Activated CD8-positive, alpha-beta T cell treated with anti-CD3 and anti-CD28 coated beads for 36 hours (primary cell): ENCODE measurements at places on chromosomes 5 and 9. TPM values are rescaled to one million over a fixed set of nuclear protein-coding genes. Genes with fewer than 3 reads are reported as not detected.

GRCh38 chr5:78586251-78586650, 62.3 kb downstream of the LHFPL2 start:
- DNase-seq = peak; percentile 43

DNA sequence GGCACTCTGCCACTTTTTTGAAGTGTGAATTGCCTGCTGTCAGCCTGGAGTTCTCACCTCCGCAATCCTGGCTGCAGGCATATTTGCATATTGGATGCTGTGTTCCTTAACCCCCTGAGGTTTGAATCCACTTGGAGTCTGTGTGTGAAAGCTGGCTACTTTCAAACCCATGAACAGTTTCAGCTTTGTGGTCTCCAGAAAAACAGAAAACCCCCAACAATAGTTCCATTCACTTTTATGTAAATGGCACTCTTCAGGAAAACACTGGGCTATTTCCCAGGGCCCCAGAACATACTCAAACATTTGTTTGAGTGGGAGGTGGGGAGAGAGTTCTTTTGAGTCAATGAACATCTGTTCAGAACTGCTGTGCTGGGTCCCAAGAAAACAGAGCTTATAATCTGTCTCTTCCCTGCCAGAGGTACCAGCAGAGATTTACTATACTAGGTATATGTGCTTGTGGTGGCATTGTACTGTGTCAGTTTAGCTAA, 5.0 kb downstream of the NUDT2 start:
- no peak for DNase-seq

- no peak for DNase-seq
Observed at GRCh38 chr9:8736805-8737204, 937.2 kb upstream of the DMAC1 start.

- no peak for DNase-seq
Observed at GRCh38 chr9:93207326-93207814, 23.4 kb downstream of the WNK2 start.

GRCh38 chr5:129767927-129768380, 20.1 kb downstream of the MINAR2 start:
- peak; percentile 80 for DNase-seq

- DNase-seq = no peak
Observed at GRCh38 chr5:58499941-58500340, 8.7 kb downstream of the GAPT start.

DNA sequence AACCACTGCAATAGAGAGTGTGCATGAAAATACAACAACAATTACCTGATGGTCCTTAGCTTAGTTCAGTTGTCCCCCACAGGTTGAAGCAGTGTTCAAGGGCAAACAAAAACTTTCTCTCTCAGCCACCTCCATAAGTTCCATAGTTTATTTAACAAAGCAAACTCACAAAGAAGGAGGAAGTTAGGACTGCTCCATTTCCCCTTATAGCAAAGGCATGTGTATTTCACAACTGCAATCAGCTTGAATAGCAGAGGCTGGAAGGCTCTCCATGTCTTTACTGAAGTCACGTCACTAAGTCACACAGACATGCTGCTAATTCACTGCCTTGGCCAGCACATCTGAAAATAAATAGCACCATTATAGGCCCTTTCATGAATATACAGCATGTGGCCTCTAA, 43.3 kb downstream of the DOCK8 start:
- DNase-seq = no peak

DNA sequence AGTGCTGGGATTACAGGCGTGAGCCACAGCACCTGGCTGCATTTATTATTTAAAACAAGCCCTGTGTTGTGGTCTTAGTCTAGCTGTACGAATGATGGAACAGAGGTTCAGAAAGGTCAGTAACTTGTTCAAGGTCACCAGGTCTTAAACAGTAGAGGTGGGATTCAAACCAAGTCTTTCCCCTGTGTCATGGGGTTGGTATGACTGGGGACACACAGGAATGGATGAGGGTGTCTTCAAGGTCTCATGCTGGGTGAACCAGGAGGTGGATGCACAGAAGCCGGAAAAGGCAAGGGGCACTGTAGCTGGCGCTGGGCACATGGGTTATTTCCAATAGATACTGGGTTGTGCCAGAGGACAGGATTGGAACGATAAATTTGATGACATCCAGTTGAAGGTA, 32.2 kb upstream of the TJP2 start:
- no peak for DNase-seq

DNA sequence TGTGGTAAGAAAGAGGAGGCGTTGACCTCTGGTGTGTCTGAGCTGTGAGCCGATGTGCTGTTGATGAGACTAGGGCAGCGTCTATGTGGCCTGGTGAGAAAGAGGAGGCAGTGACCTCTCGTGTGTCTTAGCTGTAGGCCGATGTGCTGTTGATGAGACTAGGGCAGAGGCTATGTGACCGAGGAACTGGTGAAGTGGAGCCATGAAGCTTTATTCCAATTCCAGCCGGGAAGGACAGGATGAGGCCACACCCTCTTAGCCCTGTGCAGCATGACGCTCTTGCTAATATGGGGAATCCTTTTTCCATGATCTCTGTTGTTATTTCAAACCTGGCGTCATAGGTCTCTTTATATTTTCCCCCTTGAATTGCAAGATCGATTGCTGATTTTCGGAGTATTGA, 172.4 kb downstream of the GOLPH3 start:
- DNase-seq = no peak

- no peak for DNase-seq
Observed at GRCh38 chr9:135326141-135326540, 153.4 kb upstream of the PPP1R26 start.

DNA sequence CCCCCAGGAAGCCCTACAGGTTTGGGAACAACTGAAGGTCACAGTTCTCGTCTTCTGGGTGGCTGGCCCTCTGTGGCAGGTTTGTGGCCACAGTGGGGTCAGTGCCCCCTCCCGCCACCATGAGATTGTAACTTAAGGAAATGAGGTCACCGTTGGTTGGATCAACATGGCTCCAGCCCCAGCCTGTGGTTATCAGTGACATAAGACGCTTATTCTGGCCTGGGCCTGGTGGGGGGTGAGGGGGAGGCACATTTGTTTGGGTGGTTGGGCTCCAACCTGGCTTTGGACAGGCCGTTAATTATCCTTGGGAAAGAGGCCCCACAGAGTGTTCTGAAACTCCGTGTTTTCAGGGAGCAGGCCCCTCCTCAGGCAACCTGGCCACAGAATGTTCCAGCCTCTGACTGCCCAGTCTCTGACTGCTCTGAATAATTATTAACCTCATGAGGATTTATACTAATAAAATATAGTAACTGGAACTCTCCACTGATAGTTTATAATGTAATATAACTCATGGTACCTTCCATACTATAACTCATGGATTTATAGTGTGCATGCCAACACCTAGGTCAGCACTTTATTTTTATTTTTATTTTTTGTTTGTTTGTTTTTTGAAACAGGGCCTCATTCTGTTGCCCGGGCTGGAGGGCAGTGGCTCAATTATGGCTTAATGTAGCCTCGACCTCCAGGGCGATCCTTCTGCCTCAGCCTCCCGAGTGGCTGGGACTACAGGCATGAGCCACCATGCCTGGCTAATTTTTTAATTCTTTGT, 58.0 kb upstream of the RPL26L1 start:
- DNase-seq = no peak

GRCh38 chr9:104110509-104110908, 16.4 kb downstream of the SMC2 start:
- no peak for DNase-seq

DNA sequence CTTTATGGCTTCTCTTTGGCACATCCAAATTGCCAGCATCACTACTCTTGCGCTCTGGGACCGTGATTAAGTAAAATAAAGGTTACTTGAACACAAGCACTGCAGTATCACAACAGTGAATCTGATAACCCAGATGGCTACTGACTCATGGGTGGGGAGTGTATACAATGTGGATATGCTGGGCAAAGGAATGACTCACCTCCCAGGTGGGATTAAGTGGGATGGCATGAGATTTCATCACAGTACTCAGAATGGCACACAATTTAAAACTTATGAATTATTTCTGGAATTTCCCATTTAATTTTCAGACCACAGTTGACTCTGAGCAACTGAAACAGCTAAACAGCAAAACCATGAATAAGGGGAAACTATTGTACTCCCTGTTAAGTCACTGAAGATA, 4.3 kb downstream of the GFM2 start:
- DNase-seq = peak; percentile 42

The TMEM174 gene
- total RNA-seq = not detected

The LCN12 gene
- 2.1 TPM for total RNA-seq

The ATOSB gene
- 5.9 TPM for total RNA-seq

The SH2D3C gene
- total RNA-seq = 30.3 TPM
